ENCODE measurements at places on chromosomes 3 and 15.
A peak's percentile ranks its signal among the peaks of the same experiment; 100 is the strongest.

GRCh38 chr15:70430069-70430468 lies 332.4 kb upstream of the TLE3 start:
- H3K27ac ChIP-seq, result no peak overlapping the region
- no peaks in the 10 kb centered on the region for H3K27me3 ChIP-seq
- H3K36me3 ChIP-seq, result no peaks in the 10 kb centered on the region
- no peak overlapping the region for H3K4me3 ChIP-seq
- H3K4me1 ChIP-seq, result peaks cover 38% of the 10 kb centered on the region

DNA sequence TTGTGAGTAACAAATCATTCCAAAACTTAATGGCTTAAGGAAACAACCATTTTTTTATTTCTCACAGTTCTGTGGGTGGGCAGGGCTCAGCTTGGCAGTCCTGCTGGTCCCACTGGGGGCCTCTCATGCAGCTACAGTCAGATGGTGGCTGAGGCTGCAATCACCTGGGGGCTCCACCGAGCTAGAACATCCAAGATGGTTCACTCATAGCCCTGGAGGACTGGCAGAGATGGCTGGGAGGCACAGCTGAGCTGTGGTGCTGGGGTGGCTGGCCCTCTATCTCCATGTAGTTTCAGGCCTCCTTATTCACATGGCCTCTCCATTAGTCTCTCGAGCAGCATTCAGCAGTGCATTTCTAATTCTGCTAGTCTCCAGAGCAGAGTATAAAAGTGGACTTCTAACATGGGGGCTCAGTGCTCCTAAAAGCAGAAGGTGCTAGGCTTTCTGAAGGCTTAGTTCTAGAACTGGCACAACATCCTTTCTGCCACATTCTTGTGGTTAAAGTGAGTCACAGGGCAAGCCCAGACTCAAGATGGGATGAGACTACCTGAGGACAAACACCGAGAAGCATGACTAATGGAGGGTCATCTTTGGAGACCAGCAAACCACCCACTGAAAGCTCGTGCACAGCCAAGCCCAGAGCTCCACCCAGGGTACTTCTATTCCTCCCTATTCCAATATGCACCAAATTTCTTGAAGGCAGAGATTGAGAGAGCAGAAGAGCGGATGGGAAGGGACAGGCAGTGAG lies 6.3 kb downstream of the CAV3 start:
- peaks cover 9% of the 10 kb centered on the region for H3K4me1 ChIP-seq
- DNase-seq, result no peak
- no peak overlapping the region for H3K27ac ChIP-seq
- no peak overlapping the region for H3K4me3 ChIP-seq

- no peak overlapping the region for H3K4me3 ChIP-seq
- no peaks in the 10 kb centered on the region for H3K4me1 ChIP-seq
- no peaks in the 10 kb centered on the region for H3K27me3 ChIP-seq
- no peak overlapping the region for H3K27ac ChIP-seq
Observed at GRCh38 chr3:23496165-23496564, 293.0 kb downstream of the UBE2E2 start.

GRCh38 chr3:127555108-127555507 lies 35.4 kb downstream of the TPRA1 start:
- DNase-seq, result no peak
- H3K4me1 ChIP-seq, result peaks cover 2% of the 10 kb centered on the region

GRCh38 chr3:30082652-30083051 lies 523.7 kb upstream of the TGFBR2 start:
- no peak overlapping the region for H3K4me3 ChIP-seq
- no peak overlapping the region for H3K27ac ChIP-seq
- no peaks in the 10 kb centered on the region for H3K36me3 ChIP-seq
- no peaks in the 10 kb centered on the region for H3K27me3 ChIP-seq

- H3K4me1 ChIP-seq, result no peaks in the 10 kb centered on the region
- DNase-seq, result no peak
- no peak overlapping the region for H3K4me3 ChIP-seq
- H3K36me3 ChIP-seq, result no peaks in the 10 kb centered on the region
Observed at GRCh38 chr3:116316771-116317170, 128.5 kb downstream of the LSAMP start.

DNA sequence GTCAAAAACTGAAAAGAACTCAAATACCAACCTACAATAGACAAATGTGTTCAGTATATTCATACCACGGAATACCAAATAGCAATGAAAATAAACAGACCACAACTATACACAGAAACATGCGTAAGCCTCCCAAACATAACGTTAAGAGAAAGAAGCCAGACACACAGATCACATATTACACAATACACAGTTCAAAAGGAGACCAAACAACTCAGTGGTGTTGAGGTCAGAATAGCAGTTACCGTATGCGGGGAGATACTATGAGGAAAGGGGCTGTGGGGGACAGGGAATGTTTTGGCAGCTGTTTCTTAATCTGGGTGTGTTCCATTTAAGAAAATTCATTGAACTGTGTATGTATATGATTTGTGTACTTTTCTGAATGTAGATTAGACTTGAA lies 6.6 kb downstream of the OSBPL10 start:
- H3K4me3 ChIP-seq, result no peak overlapping the region
- DNase-seq, result no peak
- H3K36me3 ChIP-seq, result no peaks in the 10 kb centered on the region
- no peaks in the 10 kb centered on the region for H3K4me1 ChIP-seq
- peaks cover 20% of the 10 kb centered on the region for H3K27me3 ChIP-seq
- no peak overlapping the region for H3K27ac ChIP-seq

- no peak overlapping the region for H3K4me3 ChIP-seq
- no peaks in the 10 kb centered on the region for H3K36me3 ChIP-seq
- H3K27me3 ChIP-seq, result no peaks in the 10 kb centered on the region
- no peak overlapping the region for H3K27ac ChIP-seq
- H3K4me1 ChIP-seq, result peaks cover 15% of the 10 kb centered on the region
Observed at GRCh38 chr15:74315626-74316025, 51.8 kb downstream of the CYP11A1 start.

DNA sequence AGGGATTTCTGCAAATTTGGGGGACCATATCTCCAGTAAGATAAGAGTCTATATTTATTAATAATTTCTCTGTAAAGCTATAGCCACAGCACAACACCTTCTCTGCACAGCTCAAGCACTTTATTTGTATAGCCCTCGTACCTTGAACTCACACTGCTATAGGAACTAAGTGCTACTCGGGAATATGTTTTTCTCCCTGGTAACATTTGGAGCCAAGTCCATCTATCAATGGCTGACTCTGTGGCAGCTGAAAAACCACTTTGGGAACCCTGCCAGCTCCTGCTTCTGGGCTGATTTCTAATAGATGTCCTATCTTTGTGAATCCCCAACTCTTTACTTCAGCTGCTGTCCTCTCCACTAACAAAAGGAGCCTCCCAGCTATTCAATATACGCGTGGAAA lies 298.5 kb downstream of the GBE1 start:
- no peaks in the 10 kb centered on the region for H3K27me3 ChIP-seq
- H3K36me3 ChIP-seq, result no peaks in the 10 kb centered on the region
- H3K27ac ChIP-seq, result no peak overlapping the region
- no peak for DNase-seq

- no peaks in the 10 kb centered on the region for H3K27me3 ChIP-seq
- no peaks in the 10 kb centered on the region for H3K36me3 ChIP-seq
- H3K27ac ChIP-seq, result no peak overlapping the region
- no peak overlapping the region for H3K4me3 ChIP-seq
- DNase-seq, result peak; percentile 89
- peaks cover 3% of the 10 kb centered on the region for H3K4me1 ChIP-seq
Observed at GRCh38 chr3:14319654-14320182, 82.7 kb upstream of the SLC6A6 start.

- no peaks in the 10 kb centered on the region for H3K27me3 ChIP-seq
- no peak overlapping the region for H3K4me3 ChIP-seq
- H3K36me3 ChIP-seq, result peaks cover 37% of the 10 kb centered on the region
- DNase-seq, result no peak
Observed at GRCh38 chr3:134527037-134527436, 41.2 kb downstream of the CEP63 start.

DNA sequence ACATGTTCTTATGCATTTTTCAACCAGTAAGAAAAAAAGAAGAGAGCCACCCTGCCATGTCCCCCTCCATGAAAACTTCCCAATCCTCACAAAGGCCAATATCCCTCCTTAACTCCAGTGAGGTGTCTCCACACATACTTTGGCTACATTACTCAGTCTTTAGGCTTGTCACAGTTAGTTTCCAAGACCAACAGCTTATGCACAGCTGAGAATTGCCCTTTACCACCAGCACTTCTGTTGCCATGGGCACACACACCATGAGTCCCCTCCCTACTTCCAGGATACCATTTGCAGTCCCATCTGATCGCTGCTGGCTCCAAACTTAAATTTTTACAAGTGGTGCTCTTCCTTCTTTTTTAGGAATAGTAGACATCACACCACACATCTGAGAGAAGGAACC lies 150.3 kb upstream of the STRIT1 start:
- no peak for DNase-seq
- no peaks in the 10 kb centered on the region for H3K27me3 ChIP-seq
- H3K4me3 ChIP-seq, result no peak overlapping the region

GRCh38 chr3:197038679-197039462 lies 9.3 kb upstream of the MELTF start:
- H3K4me3 ChIP-seq, result no peak overlapping the region
- no peaks in the 10 kb centered on the region for H3K4me1 ChIP-seq
- H3K27me3 ChIP-seq, result peaks cover 19% of the 10 kb centered on the region

DNA sequence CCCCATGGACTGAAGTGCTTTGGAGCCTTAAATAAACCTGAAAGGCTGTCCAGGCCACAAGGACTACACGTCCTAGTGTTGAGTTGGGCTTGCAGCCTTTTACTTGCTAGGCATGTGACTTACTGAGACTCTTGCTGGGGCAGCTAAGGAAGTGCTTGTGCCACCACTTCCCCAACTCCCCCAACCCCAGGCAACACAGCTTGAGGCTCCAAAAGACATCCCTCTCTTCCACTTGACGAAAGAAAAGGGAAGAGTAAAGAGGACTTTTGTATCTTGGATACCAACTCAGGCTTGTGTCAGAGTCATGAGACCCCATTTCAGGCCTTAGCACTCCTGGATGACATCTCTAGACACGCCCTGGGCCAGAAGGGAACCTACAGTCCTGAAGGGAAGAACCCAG lies 109.8 kb downstream of the XRN1 start:
- H3K4me3 ChIP-seq, result no peak overlapping the region
- DNase-seq, result no peak
- H3K27me3 ChIP-seq, result no peaks in the 10 kb centered on the region

DNA sequence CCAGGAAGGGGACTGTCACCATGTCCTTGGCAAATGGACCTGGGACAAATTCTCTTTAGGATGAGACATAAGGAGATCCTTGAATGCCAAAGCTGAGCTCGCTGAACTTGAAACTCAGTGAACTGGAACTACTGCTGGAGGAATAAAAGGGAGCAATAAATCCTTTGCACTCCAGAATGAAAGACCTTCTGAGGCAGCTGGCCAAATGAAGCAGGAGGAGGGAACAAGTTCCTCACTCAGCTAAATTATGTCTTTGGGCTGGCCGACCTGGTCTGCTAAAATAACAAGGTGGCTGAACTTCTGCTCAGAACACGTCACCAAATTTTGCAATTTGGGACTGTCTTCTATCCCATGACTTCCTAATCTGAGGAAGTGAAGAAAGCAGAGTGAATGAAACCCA lies 314.7 kb downstream of the LPP start:
- H3K4me3 ChIP-seq, result no peak overlapping the region
- DNase-seq, result peak; percentile 23
- no peaks in the 10 kb centered on the region for H3K27me3 ChIP-seq

GRCh38 chr3:155609586-155609985 lies 135.3 kb downstream of the PLCH1 start:
- no peaks in the 10 kb centered on the region for H3K4me1 ChIP-seq
- H3K27me3 ChIP-seq, result no peaks in the 10 kb centered on the region
- H3K27ac ChIP-seq, result no peak overlapping the region
- DNase-seq, result no peak
- H3K36me3 ChIP-seq, result no peaks in the 10 kb centered on the region

- no peaks in the 10 kb centered on the region for H3K36me3 ChIP-seq
- no peaks in the 10 kb centered on the region for H3K4me1 ChIP-seq
- H3K27me3 ChIP-seq, result no peaks in the 10 kb centered on the region
- H3K27ac ChIP-seq, result no peak overlapping the region
Observed at GRCh38 chr3:14859880-14860279, 41.1 kb downstream of the FGD5 start.

- no peaks in the 10 kb centered on the region for H3K36me3 ChIP-seq
- H3K4me1 ChIP-seq, result no peaks in the 10 kb centered on the region
- no peak overlapping the region for H3K27ac ChIP-seq
- no peak for DNase-seq
- no peaks in the 10 kb centered on the region for H3K27me3 ChIP-seq
- no peak overlapping the region for H3K4me3 ChIP-seq
Observed at GRCh38 chr3:33196538-33196937, 22.1 kb downstream of the SUSD5 start.

DNA sequence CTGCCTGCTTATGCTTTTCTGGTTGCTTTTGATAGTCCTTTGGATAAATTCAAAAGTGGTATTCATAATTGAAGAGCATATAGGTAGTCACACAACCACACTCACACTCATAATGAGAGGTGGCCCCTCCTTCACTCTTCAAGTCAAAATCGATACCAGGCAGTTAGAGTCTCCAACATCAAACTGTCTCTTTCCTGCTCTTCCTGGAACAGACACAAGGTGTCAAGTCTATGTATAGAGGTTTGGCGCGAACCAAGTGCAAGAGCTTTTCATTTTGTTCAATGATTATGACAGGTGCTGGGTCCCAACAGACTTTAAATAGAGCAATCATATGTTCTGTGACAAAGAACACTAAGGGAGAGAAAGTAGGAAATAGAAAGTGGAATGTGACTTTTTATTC lies 29.9 kb upstream of the RGMA start:
- no peak overlapping the region for H3K4me3 ChIP-seq
- no peaks in the 10 kb centered on the region for H3K4me1 ChIP-seq
- DNase-seq, result no peak
- no peak overlapping the region for H3K27ac ChIP-seq

DNA sequence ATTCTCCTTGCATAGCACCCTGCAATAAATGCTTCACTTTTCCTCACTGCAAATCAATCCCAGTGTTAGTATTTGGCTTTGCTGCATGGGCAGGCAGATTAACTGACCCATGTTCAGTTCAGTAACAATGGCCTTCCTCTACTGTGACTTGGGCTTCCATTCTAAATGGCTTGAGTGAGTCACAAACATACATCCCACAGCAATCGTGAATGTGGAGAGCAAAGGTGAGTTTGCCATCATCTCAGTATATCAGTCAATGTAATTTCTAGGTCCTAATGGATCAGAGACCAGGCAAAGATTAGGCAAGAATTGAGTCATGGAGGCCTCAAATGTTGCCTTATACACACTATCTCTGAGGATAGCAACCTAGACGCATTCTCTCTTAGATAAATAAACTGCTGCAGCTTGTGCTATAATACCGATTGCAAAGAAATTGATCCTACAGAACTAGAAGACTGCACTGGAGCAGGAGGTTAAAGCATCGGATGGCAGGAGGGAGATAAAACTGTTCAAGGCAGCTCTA lies 8.3 kb upstream of the ATP8B4 start:
- no peak overlapping the region for H3K4me3 ChIP-seq
- H3K27me3 ChIP-seq, result no peaks in the 10 kb centered on the region
- no peak for DNase-seq
- no peak overlapping the region for H3K27ac ChIP-seq

GRCh38 chr15:52151353-52151752 lies 38.8 kb upstream of the BCL2L10 start:
- no peak overlapping the region for H3K4me3 ChIP-seq
- no peak overlapping the region for H3K27ac ChIP-seq
- H3K36me3 ChIP-seq, result no peaks in the 10 kb centered on the region
- H3K27me3 ChIP-seq, result no peaks in the 10 kb centered on the region
- DNase-seq, result no peak
- no peaks in the 10 kb centered on the region for H3K4me1 ChIP-seq

- H3K27ac ChIP-seq, result no peak overlapping the region
- DNase-seq, result no peak
- no peaks in the 10 kb centered on the region for H3K36me3 ChIP-seq
- H3K4me3 ChIP-seq, result no peak overlapping the region
- H3K4me1 ChIP-seq, result peaks cover 21% of the 10 kb centered on the region
Observed at GRCh38 chr3:15528854-15529537, 7.5 kb upstream of the COLQ start.

All from CD14-positive monocyte (primary cell).